ENCODE measurements at places on chromosomes 1 and 21. TPM values are rescaled to one million over a fixed set of nuclear protein-coding genes. Genes with fewer than 3 reads are reported as not detected.

DUSP23 gene
- not detected for total RNA-seq

DNA sequence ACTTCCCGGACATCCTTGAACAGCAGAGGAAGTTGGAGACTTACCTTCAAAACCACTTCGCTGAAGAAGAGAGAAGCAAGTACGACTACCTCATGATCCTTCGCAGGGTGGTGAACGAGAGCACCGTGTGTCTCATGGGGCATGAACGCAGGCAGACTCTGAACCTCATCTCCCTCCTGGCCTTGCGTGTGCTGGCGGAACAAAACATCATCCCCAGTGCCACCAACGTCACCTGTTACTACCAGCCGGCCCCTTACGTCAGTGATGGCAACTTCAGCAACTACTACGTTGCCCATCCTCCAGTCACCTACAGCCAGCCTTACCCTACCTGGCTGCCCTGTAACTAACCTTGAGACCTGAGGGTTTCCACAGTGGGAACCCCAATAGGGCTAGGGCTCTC is 17.9 kb downstream of the TENT5C start:
- peaks cover 32% of the 10 kb centered on the region for H3K4me1 ChIP-seq
- no peak overlapping the region for H3K4me3 ChIP-seq
- no peaks in the 10 kb centered on the region for H3K27me3 ChIP-seq
- DNase-seq: no peak
- no peak overlapping the region for H3K27ac ChIP-seq
- H3K36me3 ChIP-seq: peaks cover 18% of the 10 kb centered on the region

DNA sequence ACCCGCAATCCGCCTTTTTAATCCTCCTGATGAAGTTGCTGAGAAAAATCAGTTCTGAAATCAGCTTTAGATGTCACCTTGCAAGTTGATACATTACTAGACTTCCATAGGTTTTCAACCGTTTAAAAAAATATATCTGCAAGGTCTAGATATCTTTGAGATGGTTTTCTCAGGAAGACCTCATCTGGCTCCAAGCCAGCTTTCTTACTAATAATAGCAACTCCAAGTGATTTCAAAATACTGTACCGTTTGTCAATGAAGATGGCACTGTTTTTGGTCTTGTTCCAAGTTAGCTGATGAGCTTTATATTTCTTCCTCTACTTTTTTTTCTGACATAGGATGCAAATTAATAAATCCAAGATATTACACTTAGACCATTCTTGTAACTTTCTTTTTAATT is 40.3 kb downstream of the LRRC8C start:
- no peaks in the 10 kb centered on the region for H3K4me1 ChIP-seq
- H3K36me3 ChIP-seq: no peaks in the 10 kb centered on the region
- no peak overlapping the region for H3K27ac ChIP-seq
- no peak for DNase-seq
- no peaks in the 10 kb centered on the region for H3K27me3 ChIP-seq

GBP6 gene
- total RNA-seq: not detected

DNA sequence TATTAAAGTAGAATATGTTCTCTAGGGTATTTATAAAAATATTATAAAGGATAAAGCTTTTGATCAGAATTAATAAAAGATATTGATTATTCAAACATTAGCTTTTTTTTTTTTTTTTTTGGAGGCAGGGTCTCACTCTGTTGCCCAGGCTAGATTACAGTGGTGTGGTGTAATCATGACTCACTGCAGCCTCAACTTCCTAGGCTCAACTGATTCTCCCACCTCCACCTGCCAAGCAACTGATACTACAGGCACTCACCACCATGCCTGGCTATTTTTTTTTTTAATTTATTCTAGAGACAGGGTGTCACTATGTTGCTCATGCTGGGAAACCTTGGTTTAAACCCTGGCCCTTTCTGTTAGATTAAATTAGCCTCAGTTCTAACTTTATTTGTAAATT is 188.3 kb downstream of the CLEC20A start:
- H3K27ac ChIP-seq: no peak overlapping the region
- H3K27me3 ChIP-seq: no peaks in the 10 kb centered on the region
- no peak overlapping the region for H3K4me3 ChIP-seq
- H3K4me1 ChIP-seq: peaks cover 13% of the 10 kb centered on the region
- no peak for DNase-seq
- no peaks in the 10 kb centered on the region for H3K36me3 ChIP-seq

KANK4 gene
- not detected for total RNA-seq

GRCh38 chr1:215970406-215970805 is 403.3 kb downstream of the KCTD3 start:
- no peak overlapping the region for H3K4me3 ChIP-seq
- H3K27ac ChIP-seq: no peak overlapping the region
- no peaks in the 10 kb centered on the region for H3K36me3 ChIP-seq
- DNase-seq: no peak
- H3K27me3 ChIP-seq: no peaks in the 10 kb centered on the region

DNA sequence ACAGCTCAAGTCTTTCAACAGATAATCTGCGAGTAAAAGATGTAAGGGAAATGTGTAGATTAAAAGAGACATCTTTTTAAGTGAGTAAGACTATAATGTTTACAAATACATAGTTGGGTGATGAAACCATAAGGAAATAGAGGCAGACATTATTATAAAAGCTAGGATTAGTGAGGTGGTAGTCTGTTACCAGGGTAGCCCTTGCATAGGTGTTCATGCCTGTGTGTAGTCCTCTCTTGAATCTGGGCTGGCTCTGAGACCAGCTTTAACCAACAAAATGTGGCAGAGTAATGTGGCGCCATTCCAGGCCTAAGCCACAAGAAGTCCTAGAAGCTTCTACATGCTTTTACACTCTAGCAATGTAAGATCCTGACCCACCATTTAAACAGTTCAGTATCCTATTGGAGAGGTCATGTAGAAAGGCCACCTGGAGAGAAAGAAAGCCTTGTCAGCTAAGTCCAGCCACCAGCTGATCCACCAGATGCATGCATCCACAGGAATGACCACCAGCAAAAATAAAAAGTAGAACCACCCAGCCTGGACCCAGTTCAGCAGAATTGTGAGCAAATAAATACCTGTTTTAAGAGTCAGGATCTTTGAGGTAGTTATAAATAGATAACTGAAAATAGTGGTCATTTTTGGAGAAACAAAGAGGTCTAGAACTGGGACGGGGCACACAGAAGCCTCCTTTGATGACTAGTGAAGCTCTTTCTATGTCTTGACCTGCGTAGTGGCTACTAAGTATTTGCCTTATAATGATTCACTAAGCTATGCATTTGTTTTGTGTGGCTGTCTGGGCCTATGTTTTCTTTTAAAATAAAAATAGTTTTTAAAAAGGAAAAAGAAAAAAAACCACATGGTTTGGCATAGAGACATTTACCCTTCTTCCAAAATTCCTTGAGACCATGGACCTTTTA is 8.1 kb downstream of the NIBAN1 start:
- H3K27me3 ChIP-seq: no peaks in the 10 kb centered on the region
- H3K4me3 ChIP-seq: no peak overlapping the region
- no peak for DNase-seq
- H3K27ac ChIP-seq: no peak overlapping the region

DNA sequence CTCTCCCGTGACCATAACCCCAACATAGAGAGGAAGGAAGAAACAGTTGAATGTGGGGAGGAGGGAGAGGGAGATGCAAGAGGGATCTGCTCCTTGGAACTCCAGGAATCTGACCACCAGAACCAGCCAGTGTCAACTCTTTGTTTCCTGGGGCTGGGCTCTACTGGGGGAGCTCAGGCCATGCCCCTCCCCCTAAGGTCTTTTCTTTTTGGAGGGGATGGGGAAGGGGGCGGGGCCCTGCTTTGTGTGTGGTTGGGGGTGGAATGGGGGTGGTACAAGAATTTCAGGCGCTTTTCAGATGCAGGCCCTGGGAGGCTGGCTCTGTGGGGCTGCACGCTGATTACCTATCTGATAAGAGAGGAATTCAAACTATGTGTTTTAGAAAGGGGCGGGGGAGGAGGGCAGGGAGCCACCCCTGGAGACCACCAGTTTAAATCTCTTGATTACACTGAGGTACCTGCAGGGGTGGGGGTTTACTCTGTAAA is 8.3 kb downstream of the LIN28A start:
- no peak for DNase-seq
- no peak overlapping the region for H3K4me3 ChIP-seq
- H3K27ac ChIP-seq: no peak overlapping the region
- no peaks in the 10 kb centered on the region for H3K4me1 ChIP-seq
- H3K36me3 ChIP-seq: no peaks in the 10 kb centered on the region

PCNX2 gene
- total RNA-seq: 5.9 TPM

PAPPA2 gene
- total RNA-seq: 0.92 TPM

DNA sequence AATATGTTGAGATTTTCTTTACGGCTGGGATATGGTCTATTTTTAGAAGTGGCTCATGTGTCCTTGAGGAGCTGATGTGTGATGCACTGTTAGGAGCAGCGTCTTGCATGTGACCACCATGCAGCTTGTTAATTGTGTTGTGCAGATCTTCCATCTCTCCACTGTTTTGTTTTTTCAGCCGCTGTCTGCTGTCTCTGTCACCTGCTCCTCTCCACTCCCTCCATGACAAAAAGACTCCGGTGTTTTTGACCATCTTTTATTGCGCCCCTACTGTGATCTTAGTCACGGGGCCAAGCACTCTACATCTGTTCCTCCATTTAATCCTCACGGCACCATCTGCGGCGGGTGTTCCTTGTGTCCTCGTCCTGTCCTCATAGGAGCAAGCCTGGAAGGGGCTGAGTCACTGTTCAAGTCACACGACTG is 51.8 kb downstream of the ADARB1 start:
- H3K36me3 ChIP-seq: no peaks in the 10 kb centered on the region
- peaks cover 48% of the 10 kb centered on the region for H3K4me1 ChIP-seq
- no peaks in the 10 kb centered on the region for H3K27me3 ChIP-seq
- no peak for DNase-seq
- H3K4me3 ChIP-seq: no peak overlapping the region
